ENCODE measurements at places on chromosomes 7 and 10. TPM values are rescaled to one million over a fixed set of nuclear protein-coding genes. Genes with fewer than 3 reads are reported as not detected.

ZNF804B gene
- not detected for total RNA-seq

CYP3A5 gene
- total RNA-seq: 92.0 TPM

POLR1F gene
- 10.5 TPM for total RNA-seq

CDH23 gene
- total RNA-seq: 41.9 TPM

ZNF33B gene
- total RNA-seq: 8.5 TPM

TAF5 gene
- total RNA-seq: 4.1 TPM

CUZD1 gene
- 0.28 TPM for total RNA-seq

PDK4 gene
- total RNA-seq: 654 TPM

PLXDC2 gene
- total RNA-seq: 72.0 TPM

TFR2 gene
- total RNA-seq: not detected

TBC1D12 gene
- 29.5 TPM for total RNA-seq

CPN1 gene
- not detected for total RNA-seq

HKDC1 gene
- total RNA-seq: 0.46 TPM

SP8 gene
- total RNA-seq: not detected

GNG11 gene
- total RNA-seq: 106 TPM

LIPN gene
- 1.4 TPM for total RNA-seq

CTTNBP2 gene
- total RNA-seq: 12.6 TPM

GDF10 gene
- 2.4 TPM for total RNA-seq

SPOCK2 gene
- 8.5 TPM for total RNA-seq

PKD2L1 gene
- total RNA-seq: 0.24 TPM

TRIM50 gene
- total RNA-seq: 0.28 TPM

AVL9 gene
- 34.7 TPM for total RNA-seq

ZNF775 gene
- total RNA-seq: 4.4 TPM

ADRA2A gene
- 35.6 TPM for total RNA-seq

MAGI2 gene
- 15.1 TPM for total RNA-seq

ANLN gene
- total RNA-seq: 2.7 TPM

TRAPPC14 gene
- 12.2 TPM for total RNA-seq

OR2A25 gene
- total RNA-seq: not detected

NOLC1 gene
- 35.3 TPM for total RNA-seq

PRKRIP1 gene
- total RNA-seq: 15.6 TPM

MYH16 gene
- not detected for total RNA-seq

HABP2 gene
- total RNA-seq: not detected

SHTN1 gene
- 6.3 TPM for total RNA-seq

ITPRID1 gene
- not detected for total RNA-seq

TMEM168 gene
- total RNA-seq: 28.7 TPM

TRIM73 gene
- total RNA-seq: 0.84 TPM

CUL2 gene
- total RNA-seq: 17.2 TPM

CPED1 gene
- 37.2 TPM for total RNA-seq

HOXA5 gene
- total RNA-seq: 10.4 TPM

PLAC9 gene
- 116 TPM for total RNA-seq

ANXA8 gene
- total RNA-seq: 173 TPM

MRPS33 gene
- 21.5 TPM for total RNA-seq

PALD1 gene
- 12.1 TPM for total RNA-seq

FLNC gene
- total RNA-seq: 37.3 TPM

OR2A7 gene
- 16.9 TPM for total RNA-seq

SVOPL gene
- not detected for total RNA-seq

NFE2L3 gene
- 5.8 TPM for total RNA-seq

TMEM139 gene
- 1.1 TPM for total RNA-seq

OR6B1 gene
- total RNA-seq: not detected

CCDC186 gene
- 31.8 TPM for total RNA-seq

ZPBP gene
- not detected for total RNA-seq

Measured in omental fat pad (tissue), 4 donors.